Activated CD8-positive, alpha-beta memory T cell treated with anti-CD3 and anti-CD28 coated beads for 48 hours (primary cell): ENCODE measurements at places on chromosomes 3 and 15.

- no peak for DNase-seq
These were observed 6.2 kb upstream of the CYP1A2 start for GRCh38 chr15:74742422-74742821.

- DNase-seq = no peak
These were observed 27.6 kb downstream of the GNB5 start for GRCh38 chr15:52163321-52164190.

DNA sequence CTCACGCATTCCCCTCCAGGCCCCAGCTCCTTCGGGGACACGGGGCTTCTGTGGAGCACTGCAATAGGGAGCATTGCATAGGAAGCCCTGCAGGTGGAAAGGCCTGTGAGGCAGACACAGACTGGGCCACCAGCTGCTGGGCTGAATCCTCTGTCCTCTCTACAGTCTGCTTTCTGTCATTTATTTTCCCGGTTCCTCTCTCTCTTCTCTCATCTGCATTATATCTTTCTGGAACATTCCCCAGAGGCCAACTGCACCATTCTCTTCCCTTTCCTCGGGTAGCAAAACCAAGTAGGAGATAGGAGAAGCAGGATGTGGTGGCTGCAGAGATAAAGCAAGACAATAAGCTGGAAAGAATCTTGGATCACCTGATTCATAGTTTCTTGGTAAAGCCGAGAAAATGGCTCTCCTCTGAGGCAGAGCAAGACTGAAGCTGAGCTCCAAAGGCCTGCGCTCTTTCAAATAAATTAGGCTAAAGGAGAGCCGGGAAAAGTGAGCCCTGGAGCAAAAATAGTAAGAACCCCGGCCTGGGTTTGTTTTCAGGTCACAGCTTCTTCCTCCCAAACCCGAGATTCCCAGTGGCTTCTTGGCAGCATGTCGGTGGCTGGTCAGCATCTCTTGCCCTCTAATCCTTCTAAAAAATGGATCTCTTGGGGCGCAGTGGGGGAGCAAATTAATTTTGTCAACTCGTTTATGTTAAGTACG is 5.3 kb downstream of the TM4SF4 start:
- DNase-seq = no peak

- DNase-seq = no peak
These were observed 62.3 kb downstream of the CEP152 start for GRCh38 chr15:48748535-48748934.

DNA sequence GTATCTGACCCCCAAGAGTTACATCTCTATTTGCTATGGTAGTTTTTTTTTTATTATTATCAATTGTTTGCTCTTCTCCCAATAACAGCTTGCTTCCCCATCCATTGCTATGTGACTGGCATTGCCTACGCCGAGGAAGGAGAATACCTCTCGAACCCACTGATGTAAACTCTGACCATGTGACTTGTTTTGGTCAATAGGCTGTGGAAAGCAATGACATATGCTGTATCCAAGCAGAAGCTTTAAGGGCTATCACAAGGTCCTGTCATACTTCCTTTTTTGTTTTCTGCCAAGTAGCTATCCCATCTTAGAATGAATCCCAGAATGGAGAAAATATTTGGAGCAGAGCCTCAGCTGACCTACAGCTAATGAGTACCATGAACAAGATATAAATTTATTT is 111.0 kb upstream of the FRMD4B start:
- DNase-seq = no peak

DNA sequence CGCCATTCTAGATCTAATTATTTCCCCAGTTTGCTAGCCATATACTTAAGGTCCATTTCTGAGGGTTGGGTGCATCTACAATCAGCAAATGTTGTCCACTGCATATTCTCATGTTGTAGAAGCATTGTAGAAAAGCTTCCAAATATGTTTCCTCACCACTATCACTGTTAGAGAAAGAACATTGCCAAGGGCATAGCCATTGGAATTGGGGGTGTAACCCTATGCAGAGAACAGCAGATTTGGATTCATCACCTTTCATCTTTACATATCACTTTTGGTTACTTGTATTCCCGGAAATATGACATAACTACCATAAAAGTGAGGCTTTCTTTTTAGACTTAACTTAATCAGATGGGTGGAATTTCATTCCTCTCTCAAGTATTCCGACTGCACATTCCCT is 203.6 kb downstream of the LSAMP start:
- no peak for DNase-seq

- no peak for DNase-seq
These were observed 22.9 kb downstream of the COLQ start for GRCh38 chr3:15498431-15499214.

DNA sequence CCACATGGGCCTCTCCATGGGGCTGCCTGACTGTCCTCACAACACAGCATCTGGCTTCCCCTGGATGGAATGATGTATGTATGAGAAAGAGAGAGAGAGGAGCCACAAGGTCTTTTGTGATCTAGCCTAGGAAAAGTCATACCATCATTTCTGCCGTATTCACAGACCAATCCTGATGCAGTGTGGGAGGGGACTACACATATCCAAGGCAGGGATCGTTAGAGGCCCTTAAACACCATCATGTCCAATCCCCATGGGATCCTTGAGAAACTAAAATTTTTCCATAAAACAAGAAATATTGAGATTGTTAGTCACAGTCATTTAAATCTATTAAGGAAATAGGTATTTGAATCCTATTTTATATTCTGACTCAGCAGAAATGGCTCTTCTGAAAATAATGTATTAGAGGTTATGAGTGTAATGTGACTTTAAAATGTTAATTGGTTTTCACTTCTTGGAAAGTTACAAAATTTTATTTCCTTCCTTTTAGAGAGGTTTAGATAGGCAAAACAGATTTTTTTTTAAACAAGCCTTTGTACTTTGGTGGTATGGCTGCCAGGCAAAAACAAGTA is 65.1 kb upstream of the TSC22D2 start:
- no peak for DNase-seq

DNA sequence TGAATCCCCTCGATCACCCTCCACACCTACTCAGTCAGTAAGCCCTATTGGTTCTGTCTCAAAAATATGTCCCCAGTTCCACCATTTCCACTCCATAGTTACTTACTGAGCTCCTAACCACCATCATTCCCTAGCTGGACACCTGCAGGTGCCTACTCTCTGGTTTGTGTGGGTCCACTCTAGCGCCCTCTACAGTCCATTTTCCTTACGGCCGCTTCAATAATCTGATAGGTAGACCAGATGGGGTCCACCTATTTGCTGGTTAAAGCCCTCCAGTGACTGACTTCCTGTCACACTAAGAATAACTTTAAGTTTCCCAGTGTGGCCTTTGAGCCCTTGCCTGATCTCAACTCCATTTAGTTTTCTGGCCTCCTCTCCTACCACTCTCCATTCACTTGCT is 5.0 kb downstream of the GXYLT2 start:
- DNase-seq = no peak

GRCh38 chr3:99175276-99175812 is 273.8 kb upstream of the DCBLD2 start:
- DNase-seq = no peak

- DNase-seq = no peak
These were observed 8.3 kb upstream of the JMJD7 start for GRCh38 chr15:41819455-41820050.

- DNase-seq = no peak
These were observed 6.8 kb upstream of the TBC1D5 start for GRCh38 chr3:17749281-17749680.

DNA sequence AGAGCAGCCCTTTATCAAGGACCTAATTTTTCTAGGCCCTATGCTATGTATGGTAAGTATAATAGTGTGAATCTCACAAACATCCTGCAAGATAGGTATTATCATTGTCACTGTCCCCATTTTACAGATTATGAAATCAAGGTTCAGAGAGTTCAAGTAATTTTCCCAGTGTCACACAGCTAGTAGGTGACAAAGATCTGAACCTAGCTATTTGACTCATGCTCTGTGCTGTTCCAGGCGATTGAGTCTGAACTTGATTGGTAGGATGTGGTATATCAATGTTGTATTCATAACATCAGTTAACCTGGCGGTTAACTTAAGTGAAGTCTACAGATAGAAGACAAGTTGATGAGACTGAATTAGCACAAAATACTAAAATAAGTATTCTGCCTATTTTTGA is 229.9 kb downstream of the CHST2 start:
- no peak for DNase-seq

GRCh38 chr15:92326236-92326635 is 67.4 kb upstream of the ST8SIA2 start:
- no peak for DNase-seq

- no peak for DNase-seq
These were observed 209.5 kb upstream of the ALCAM start for GRCh38 chr3:105157067-105157765.

DNA sequence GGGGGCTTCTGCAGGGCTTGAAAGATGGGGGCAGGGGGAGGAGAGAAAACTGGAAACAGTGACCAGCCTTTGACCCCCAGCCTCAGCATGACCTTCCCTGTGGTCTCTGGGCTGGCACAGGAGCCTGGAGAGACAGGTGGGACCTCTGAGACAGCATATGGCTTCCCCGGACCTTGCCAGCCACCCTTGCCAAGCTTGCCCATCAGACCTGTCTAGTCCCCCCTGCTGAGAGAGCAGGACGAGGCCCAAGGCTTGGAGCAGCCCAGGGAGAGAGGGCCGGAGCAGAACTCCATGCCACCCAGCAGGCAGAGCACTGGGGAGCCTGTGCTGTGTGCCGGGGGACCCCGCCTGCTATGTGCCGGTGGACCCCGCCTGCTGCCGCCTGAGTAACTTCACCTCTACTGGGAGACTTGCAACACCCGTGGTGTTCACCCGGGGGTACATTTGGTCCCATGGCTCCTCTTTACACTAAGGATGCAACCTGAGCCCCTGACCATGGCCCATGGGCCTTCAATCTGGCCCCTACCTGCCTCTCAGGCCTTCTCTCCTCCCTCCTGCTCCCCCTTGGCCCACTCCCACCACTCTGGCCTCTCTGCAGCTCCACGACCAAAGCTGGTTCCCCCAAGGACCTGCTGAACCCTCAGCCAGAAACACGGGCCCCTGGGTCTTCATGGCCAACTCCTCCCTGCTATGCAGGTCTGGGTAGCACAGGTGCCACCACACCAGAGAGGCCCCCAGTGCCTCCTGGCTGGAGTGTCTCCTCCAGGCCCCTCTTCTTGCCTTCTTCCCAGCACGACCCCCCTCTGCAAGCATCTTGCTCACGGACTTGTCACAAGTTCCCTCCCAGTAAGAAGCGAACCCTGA is 21.1 kb upstream of the SLC41A3 start:
- DNase-seq = no peak

- no peak for DNase-seq
These were observed 117.7 kb downstream of the MYLK start for GRCh38 chr3:123766193-123767008.

- no peak for DNase-seq
These were observed 220.0 kb upstream of the ARHGEF26 start for GRCh38 chr3:153901152-153901551.

GRCh38 chr3:3495611-3496010 is 303.6 kb upstream of the LRRN1 start:
- DNase-seq = no peak

DNA sequence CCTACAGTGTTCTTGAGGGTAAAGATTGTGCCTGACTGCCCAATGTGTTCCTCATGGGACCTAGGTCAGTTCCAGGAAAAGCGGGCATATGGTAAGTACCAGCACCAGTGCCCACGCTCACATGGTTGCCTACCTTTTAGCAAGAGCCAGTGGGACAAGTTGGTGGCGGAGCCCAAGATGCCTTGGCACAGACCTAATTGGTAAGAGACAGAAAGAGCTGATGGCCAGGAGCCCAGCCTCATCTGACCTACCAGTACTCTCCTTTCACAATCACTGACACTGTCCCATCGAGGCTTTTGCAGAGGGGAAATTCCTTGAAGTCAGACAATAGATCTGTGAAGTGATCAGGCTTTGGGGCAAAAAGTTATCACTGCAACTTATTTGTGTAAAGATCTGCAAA is 98.4 kb upstream of the BCL6 start:
- no peak for DNase-seq

DNA sequence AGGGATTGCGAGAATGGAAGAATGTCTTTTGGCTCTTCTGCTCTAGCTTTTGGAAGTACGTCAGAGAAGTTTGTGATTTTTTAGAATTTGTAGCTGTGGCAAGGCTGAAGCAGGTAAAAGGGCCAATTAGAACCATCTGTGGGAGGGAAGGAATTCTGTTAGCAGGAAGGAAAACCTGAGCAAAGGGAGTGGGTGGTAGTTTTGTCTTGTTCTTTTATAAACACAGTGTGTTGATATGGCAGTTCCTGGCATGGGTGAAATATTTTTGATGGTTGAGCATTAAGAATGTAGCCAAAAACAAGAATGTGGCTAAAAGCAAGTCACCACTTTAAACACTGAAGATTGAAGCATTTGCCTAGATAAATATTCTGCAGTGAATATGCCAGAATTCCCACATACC is 23.8 kb downstream of the DAG1 start:
- no peak for DNase-seq

DNA sequence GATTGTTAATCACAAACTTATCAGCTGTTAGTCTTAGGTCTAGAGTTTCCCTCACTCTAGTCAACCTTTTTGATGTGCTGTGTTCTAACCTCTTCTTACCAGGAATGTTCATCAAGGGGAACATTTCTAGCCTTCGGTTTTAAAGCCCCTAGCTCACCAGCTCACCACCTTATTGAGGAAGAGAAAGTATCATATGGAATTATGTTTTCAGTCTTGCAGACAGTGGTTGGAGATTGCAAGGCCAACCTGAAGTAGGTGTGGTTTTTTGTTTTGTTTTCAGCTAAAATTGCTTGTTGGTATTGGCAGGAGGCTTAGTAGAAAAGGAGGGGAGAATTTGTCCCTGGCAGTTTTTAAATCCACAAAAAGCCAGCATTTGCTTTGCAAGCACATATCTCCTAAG is 48.4 kb upstream of the CCDC80 start:
- no peak for DNase-seq

DNA sequence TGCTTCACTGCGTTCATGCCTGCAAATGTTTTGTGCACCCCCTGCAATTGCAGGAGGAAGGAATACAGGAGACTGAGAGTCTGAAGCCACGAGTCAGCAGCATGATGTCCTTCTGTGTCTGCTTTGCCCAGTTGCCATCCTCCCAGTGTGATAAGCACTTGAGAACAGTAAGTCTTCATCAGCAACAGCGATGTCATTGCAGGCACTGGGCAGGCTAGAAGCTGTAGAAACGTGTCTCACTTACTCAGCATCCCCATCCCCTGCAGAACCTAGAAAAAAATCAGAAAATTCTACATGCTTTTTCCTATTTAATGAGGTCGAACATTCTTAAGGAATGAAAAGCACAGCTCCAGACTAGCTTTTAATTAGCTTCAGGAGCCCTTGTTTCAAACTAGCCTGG is 156.5 kb upstream of the LPP start:
- DNase-seq = no peak

GRCh38 chr3:17752876-17753631 is 10.6 kb upstream of the TBC1D5 start:
- no peak for DNase-seq
